ENCODE measurements at places on chromosomes 7 and 10. TPM values are rescaled to one million over a fixed set of nuclear protein-coding genes. Genes with fewer than 3 reads are reported as not detected.

Gene MEIG1
- total RNA-seq = not detected

Gene PLAU
- total RNA-seq = 75.2 TPM

Gene ZMIZ2
- 13.5 TPM for total RNA-seq

Gene TMEM176B
- 69.1 TPM for total RNA-seq

Gene DEPP1
- 337 TPM for total RNA-seq

Gene MSANTD7
- total RNA-seq = 7.5 TPM

Gene HOXA13
- total RNA-seq = not detected

GRCh38 chr10:113880236-113880635 is 25.8 kb downstream of the NHLRC2 start:
- no peak for DNase-seq

GRCh38 chr10:33046792-33047191 is 88.8 kb upstream of the ITGB1 start:
- no peak for DNase-seq

- no peak for DNase-seq
These were observed 26.9 kb upstream of the BPGM start for GRCh38 chr7:134619627-134620331.

DNA sequence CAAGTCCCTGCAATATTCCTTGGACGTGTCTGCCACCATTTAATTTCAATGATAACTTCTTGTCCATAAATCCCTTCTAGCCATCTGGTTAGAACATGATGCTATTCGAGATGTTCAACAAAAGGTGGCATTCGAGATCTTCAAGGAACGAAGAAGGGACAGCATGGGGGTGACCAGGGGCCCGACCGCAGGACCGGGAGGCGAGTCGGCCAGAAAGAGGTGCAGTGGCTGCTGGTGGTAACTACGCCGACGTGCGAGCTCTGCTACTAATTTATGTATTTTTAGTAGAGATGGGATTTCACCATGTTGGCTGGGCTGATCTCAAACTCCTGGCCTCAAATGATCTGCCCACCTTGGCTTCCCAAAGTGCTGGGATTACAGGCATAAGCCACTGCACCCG is 4.7 kb downstream of the OPTN start:
- no peak for DNase-seq

GRCh38 chr7:83301416-83301815 is 138.7 kb upstream of the PCLO start:
- no peak for DNase-seq

DNA sequence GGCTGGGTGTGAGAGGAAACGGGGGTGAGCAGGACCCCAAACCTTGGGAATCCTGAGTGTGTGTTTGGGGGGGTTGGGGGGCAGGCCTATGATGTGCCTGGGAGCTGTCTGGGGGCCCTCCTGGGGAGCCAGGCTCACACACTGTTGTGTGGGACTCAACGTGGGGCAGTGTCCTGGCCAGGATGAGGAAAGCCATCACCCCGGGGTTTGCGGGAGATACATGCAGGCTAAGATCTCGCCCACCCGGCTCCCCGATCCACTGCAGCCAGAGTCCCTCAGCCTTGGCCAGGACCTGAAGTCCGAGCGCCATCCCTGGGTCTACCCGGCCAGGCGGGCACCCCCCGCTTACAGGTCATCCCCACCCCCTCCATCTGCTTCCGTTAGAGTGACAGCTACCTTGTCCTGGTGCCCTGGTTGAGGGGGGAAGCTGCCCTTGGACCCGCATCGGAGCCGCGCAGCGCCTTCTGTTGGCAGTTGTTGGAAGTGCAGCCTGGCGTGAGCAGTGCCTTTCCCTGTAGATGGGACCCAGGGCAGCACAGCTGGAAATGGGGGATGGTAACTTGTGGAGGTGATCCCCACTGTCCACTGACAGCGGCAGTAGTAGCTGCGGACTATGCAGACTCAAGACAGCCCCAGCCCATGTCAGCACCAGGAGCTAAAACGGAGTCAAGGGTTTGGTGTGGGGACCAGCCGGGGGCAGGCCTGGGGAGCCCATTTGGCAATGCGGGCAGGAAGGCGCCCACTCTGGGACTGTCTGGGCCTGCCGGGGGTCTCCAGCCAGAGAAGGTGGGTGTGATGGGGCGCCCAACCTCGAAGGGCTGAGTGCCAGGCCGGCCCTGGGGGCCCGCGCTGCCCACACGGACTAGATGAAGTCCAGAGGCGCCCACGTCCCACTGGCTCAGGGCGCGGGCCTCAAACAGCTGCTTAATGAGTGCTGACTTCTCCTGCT is 885.6 kb upstream of the ZNF722 start:
- DNase-seq = no peak

DNA sequence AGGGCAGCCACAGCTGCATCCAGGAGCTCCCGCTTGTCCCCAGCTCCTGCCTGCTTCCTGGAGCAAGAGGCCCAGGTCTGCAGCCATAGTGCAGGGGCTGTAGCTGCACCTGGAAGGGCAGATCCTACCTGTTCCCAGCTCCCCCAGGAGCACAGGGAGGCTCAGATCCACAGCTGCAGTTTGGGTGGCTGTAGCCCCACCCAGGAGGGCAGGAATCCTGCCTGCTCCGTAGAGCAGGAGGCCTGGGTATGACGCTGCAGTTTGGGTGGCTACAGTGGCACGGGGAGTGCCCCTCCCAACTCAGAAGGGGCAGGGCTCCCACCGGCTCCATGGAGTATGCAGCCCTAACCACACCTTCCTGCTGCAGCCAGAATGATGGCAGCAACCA is 26.7 kb upstream of the CDCA7L start:
- no peak for DNase-seq

- no peak for DNase-seq
These were observed 231.2 kb downstream of the EXOC4 start for GRCh38 chr7:133484086-133484485.

DNA sequence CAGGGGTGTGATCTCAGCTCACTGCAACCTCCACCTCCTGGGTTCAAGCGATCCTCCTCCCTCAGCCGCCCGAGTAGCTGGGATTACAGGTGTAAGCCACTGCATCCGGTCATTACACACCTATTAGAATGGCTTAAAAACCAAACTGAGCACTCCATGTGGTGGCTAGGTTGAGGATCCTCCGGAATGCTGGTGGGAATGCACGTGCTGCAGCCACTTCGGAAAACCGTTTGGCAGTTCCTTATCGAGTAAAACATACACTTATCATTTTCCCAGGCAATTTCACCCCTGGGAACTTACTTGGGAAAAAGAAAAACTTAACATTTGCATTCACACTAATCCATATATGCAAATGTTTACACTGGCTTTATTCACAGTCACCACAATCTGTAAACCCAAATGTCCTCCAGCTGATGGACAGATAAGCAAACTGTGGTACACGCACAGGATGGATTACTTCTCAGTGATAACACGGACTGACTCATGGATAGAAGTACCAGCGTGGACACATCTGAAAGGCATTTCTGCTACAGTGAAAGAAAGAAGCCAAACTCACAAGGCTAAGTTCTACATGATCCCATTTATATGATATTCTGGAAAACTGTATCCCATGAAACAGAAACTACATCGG is 20.4 kb downstream of the RFC2 start:
- DNase-seq = no peak

- DNase-seq = no peak
These were observed 682.8 kb downstream of the MAGI2 start for GRCh38 chr7:78770422-78771410.

- no peak for DNase-seq
These were observed 46.8 kb upstream of the CD36 start for GRCh38 chr7:80591654-80592053.

DNA sequence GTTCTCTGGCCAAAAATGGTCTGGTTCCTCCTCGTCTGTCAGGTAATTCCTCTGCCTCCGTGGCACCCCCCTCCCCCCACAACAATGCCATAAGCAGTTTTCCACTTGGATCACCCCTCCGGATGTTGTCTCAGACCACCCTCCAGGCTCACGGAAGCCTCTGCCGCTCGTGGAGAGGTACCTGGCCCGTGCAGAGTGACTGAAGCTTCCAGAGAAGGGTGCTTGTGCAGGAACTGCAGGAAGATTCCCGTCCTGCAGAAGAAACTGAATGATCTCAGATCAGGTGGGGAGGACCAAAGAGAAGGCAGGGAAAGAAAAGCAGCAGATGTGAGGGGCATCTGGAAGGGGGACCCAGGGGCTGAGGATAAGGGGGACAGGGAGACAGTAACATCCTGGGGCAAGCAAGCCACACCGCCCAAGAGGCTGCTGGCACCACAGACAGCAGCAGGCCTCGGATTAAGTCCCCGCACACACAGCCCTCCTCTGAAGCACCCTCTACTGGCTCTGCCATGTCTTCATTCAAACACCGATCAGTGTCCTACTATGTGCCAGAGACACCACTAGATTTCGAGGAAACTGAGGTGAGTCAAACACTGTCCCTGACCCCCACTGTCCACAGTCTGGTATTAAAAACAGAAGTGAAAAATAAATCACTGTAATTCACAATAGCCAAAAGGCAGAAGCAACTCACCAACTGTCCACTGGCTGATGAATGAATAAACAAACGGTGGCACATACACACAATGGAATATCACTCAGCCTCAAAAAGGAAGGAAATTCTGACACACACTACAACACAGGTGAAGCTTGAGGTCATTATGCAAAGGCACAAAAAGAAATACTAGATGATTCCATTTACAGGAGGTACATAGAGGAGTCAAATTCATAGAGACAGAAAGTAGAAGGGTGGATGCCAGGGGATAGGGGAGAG is 26.4 kb downstream of the KIAA1549 start:
- no peak for DNase-seq

GRCh38 chr7:3682028-3682710 is 381.1 kb downstream of the SDK1 start:
- no peak for DNase-seq

GRCh38 chr7:101589052-101589451 is 40.0 kb downstream of the MYL10 start:
- DNase-seq = no peak

DNA sequence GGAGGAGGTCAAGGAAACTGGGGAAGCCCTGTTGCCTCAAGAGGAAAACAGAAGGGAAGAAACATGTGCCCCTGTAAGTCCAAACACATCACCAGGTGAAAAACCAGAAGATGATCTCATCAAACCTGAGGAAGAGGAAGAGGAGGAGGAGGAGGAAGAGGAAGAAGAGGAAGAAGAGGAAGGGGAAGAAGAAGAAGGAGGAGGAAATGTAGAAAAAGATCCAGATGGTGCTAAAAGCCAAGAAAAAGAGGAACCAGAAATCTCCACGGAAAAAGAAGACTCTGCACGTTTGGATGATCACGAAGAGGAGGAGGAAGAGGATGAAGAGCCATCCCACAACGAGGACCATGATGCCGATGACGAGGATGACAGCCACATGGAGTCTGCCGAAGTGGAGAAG is 82.7 kb upstream of the SAMD8 start:
- DNase-seq = no peak

- no peak for DNase-seq
These were observed 64.8 kb upstream of the AHR start for GRCh38 chr7:17233603-17234002.

DNA sequence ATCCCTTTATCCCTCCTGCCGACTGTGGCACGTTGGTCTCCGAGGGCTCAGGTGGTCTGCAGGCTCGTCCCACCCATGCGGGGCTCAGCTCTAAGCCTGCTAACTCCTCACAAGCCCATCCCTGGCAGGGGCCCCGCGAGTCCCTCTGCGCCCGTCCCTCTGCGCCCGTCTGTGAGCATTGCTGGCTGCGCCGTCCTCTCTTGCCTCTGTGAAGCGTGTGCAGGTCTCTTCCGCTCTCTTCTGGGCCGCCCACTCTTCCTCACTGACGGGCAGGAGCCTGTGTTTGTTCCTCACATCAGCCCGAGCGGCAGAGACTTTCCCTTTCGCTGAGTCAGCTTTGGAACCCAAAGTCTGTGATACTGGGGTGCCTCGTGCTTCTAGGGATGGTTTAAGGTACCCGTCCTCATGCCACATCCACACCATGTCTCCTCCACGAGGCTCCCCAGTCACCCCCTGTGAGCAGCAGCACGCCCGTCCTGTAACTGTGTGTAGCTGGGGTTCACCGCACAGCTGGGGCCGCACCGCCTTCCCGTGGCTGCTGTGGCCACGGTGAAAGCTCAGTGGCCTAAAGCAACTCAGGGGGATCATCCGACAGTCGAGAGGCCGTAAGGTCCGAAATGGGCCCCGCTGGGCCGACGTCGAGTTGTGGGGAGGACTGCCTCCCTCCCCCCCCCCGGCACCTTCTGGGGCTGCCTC is 35.5 kb downstream of the ADGRA1 start:
- no peak for DNase-seq

GRCh38 chr10:102669206-102670064 is 25.2 kb downstream of the TRIM8 start:
- DNase-seq = no peak

DNA sequence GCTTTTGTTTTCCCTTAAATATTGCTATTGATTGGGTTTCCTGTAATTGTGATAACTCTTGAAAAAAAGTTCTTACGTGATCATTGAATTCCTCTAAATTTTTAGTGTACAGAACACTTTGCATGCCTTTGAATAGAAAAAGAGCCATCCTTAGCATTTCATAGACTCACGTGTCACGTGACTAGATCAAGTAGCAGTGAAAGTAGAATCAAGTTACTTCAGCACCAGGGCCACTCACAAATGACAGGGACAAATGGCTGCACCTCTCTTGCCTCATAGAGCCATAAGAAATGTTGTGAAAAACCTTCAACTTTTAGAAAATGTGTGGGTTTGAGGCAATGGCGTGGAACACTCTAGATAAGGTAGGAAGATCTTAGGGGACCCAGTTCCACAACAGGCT is 203.8 kb downstream of the ZEB1 start:
- DNase-seq = no peak

- no peak for DNase-seq
These were observed 1005.6 kb downstream of the LRMDA start for GRCh38 chr10:76436981-76437380.
